ENCODE measurements at places on chromosomes 12 and 14. TPM values are rescaled to one million over a fixed set of nuclear protein-coding genes. Genes with fewer than 3 reads are reported as not detected.
A peak's percentile ranks its signal among the peaks of the same experiment; 100 is the strongest.

PAPLN gene
- 0.15 TPM for total RNA-seq

GPRC5D gene
- not detected for total RNA-seq

FOXN4 gene
- total RNA-seq: not detected

KLHDC2 gene
- 45.8 TPM for total RNA-seq

CLEC1A gene
- 0.23 TPM for total RNA-seq

CISTR gene
- total RNA-seq: not detected

CNTN1 gene
- 0.37 TPM for total RNA-seq

DNA sequence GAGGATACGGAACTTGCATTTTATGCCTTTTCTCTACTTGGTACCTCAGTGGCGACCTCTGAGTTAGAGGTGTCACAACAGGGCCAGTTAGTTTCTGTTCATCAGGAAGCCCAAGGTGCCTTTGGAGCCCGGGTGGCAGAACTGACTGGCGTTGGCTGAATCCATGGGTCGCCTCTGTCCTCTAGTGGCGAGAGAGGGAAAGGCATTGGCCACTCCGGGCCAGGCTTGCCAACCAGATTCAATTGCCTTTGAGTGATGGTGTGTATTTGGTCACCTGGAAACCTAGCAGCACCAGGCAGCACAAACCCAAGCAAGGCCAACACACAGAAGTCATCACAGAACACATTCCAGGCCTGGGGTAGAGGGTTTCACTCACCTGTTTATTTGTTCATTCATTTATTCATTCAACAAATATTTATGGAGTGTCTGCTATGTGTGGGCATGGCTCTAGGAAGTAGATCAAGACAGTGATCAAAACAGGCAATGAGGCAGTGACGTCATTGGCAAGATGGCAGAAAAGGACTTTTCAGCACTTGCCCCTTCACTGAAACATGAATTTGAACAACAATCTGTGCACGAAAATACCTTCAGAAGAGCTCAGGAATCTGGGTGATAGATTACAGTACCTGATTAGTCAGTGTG lies 40.5 kb upstream of the KCNA5 start:
- peak; percentile 49 for DNase-seq

DNA sequence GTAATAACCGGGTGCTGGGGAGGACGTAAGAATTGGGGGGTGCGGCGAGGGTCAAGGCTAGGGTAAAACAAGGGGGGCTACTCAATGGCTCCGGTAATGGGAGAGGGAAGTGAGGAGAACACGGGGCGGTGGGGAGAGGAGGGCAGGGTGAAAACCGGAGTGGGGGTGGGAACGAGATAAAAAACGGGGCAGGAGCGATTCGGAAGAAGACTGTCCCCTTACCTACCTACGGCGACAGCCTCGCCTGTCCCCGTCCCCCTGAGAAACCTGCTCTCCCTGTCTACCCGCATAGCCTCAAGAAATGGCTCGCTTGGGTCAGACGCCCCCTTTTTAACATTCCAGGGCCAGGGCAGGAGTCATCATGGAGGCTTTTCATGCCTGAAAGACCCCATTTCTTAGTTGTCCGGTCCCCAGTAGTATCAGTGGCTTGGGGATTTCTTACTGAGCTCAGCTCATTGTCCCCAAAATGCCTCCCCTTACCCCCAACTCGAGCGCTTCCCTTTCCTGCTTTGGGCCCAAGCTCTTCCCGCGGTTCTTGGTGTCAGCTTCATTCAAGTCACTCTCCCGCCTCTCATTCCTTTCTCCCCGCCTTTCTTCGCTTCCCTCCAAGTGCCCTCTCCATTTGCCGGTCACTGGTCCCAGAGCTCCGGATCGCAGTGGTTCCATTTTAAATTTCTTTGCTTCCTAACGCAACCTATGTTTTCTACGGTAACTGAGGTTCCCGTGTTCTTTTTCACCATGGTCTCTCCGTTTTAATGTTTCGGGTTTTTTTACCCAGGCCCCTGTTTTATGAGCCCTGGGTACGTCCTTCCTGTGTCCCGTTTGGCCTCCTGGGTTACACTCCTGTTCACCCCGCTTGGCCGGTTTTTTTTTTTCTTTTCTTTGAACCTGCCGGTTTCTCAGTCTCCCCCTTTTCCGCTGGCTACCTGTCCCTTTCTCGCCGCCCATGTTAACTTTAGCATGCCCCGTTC lies 1.2 kb upstream of the WSB2 start:
- DNase-seq: peak; percentile 48

GRCh38 chr14:99460793-99461192 lies 19.9 kb downstream of the SETD3 start:
- no peak for DNase-seq

DNA sequence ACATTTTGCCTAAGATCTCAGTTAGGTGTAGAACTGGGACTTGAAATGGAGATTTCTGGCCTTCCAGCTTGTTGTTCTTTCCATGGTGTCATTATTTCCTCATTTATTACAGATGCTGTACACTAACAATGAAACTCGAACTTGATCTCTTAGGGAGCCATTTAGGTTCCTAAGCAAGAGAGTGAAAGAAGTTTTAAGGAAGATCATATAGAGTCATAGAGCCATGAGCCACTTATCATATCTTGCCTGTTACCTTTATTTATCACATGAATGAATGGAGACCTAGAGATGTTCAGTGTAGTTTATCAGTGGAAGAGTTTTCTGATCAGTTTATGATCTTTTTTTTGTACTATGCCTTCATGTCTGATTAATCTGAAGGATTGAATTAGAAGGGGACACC lies 9.9 kb downstream of the HELB start:
- no peak for DNase-seq

DNA sequence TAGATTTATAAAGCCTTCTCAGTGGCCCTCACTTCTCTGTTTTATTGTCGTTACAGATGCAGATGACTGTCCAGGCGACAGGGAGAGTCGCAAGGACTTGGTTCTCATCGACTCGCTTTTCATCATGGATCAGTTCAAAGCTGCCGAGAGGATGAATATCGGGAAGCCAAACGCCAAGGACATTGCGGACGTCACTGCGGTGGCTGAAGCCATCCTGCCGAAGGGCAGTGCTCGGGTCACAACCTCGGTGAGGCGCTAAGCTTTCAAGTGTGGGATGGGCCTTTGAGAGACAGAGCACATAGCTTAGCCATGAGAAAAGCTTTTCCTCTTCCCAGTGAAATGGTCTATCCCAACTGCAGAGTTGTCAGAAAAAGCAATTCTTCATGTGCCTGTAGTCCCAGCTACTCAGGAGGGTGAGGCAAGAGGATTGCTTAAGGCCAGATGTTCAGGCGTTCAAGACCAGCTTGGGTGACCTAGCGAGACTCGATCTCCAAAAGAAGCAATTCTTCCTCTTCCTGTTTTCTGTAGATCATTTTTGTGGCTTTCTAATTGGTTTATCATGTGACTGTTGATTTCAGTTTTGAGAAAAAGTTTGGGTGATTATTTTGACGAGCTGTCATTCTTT lies 56.4 kb downstream of the EP400 start:
- DNase-seq: no peak

GRCh38 chr14:83559721-83560120 lies 1970.2 kb upstream of the FLRT2 start:
- no peak for DNase-seq

- no peak for DNase-seq
Measured at GRCh38 chr12:57049890-57050289, at the start of gene MYO1A. Gene MYO1A, minus strand, starts transcription at chr12:57050129. Its CDS starts 1,806 bp downstream, at chr12:57048323.

DNA sequence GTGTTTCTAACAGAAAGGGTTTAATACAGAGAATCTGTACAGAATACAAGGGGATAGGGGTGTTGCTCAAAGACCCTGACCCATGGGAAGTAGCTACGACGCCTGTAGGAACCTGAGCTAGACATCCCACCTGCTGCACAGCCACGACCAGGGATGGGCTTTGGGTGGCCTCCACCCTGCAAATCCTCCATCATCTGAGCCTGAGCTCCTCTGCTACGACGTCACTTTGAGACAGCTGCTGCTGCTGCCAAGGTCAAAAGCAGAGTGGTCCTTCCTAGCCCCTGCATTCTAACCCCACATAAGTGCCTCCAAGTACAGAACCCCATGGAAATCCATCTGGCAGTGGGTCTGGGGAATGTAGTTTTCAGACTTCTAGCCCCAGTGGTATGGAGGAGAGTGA lies 43.8 kb downstream of the JAG2 start:
- DNase-seq: no peak

- no peak for DNase-seq
Measured at GRCh38 chr12:48627556-48627955, 54.5 kb downstream of the KANSL2 start.

DNA sequence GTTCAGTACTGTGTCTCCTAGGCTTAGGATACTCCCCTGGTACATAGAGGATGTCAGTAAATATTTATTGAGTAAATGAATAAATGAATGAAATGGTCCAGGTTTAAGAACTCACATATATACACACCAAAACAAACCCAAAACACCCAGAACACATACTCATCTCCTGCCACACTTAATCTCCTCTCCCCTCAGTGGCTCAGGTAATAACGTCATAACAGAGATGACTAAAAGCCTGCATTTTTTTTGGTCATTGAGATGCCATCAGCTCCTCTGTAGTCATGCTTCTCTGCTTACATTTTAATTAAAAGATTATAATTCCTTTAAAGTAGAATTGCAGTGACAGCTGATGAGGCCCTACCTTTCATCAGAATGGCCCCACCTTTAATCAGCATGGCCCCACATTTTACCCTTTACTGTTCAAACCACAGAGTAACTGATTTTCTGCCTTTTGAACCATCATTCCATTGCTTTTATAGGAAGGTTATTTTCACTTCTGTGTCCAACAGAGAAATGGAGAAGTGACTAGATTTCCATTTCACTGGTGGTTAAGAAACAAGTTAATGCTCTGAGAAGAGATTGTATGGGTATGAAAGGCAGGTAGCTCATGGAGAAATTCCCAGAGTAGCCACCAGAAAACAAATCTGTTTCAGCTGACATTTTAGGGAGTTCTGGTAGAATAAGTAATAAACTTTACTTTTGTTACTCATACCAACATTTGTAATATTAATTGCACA lies 193.4 kb upstream of the ATP2B1 start:
- no peak for DNase-seq

DNA sequence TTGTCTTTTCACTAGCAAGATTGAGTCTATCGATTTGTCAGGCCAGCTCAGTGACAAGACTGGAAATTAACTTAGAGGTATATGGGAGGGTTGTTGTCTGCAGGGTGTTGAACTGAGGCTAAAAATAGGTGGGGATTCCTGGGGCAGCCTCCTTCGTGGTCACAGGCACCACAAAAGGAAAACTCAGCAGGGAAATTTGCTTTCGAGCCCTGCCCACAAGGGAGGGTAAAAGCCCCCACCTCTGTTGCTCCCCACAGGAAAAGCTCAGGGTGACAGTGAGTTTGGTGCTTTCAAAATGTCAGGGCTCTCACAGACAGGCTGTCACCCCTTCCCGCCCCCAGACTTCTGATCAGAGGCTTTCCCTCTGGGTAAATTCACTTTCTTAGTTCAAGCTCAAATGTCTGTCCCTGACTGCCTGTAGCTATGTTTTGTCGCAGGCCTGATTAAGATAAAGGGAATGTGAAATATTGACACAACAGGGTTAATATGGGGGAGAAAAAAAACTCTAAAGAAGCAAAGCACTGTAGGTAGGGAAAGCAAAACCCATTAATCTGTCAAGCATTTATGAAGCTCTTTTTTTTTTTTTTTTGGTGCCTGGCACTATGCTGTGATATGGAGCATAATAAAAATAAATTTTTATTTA lies 11.7 kb upstream of the NFKBIA start:
- no peak for DNase-seq

GRCh38 chr12:122987086-122987951 lies 6.8 kb downstream of the ARL6IP4 start:
- DNase-seq: no peak

- no peak for DNase-seq
Measured at GRCh38 chr12:62654326-62655241, 188.0 kb downstream of the MON2 start.

DNA sequence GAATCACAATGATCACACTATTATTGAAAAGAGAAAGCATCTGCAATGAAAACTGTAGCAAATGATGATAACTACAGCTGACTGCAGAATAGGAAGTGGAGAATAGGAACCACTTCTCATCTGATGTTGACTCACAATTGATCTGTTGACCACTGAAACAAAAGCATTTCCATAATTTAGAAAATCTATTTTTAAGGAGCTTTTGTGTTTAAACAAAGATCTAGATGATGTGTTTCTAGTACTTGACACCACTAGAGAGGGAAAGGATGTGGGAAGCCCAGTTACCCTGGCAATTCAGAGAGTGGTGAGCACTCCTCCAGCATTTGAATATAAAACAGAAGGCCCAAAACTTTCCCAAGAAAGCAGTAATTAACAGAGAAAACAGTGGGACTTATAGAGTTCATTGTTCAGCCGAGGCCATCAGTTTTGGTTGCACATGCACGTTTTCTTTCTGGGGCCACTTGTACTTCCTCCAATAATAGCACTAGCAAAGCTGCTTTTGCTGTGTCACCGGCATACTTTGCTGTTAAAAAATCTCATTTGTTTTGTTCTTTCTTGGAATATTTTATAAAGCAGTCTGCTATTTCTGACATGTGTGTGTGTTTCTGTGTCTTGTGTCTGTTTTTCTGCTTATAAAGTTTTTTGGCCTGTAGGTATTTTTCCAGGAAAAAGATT lies 76.1 kb upstream of the HECTD1 start:
- no peak for DNase-seq
